Memory B cell (primary cell): ENCODE measurements at places on chromosomes 1 and 21.
A peak's percentile ranks its signal among the peaks of the same experiment; 100 is the strongest.

GRCh38 chr21:28633839-28634555, 358.7 kb downstream of the LTN1 start:
- no peaks in the 10 kb centered on the region for H3K4me1 ChIP-seq
- no peak overlapping the region for H3K27ac ChIP-seq
- no peak for DNase-seq
- no peak overlapping the region for H3K4me3 ChIP-seq

DNA sequence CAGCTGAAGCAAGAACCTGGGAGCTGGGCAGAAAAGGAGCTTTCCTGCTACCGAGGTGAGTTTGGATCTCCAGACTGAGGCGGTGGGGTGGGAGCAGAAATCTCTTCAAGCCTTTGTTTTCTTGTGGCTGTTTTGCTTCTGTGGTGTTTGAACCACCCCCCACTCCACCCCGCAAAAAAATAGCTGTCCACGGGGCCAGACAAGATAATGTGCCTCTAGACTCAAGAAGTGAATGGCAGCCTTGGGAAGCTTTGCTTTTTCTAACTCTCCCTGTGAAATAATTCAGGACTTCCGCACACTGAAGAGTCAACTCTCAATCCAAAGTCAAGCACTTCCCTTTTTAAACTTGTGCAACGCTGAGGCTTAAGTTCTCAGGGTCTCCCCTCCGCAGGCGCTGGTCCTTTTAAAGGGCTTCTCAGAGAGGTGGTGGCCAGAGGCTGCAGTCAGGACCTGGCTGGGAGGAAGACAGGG, 159.6 kb upstream of the COA6 start:
- peak overlapping the region; percentile 78 for H3K4me3 ChIP-seq
- peaks cover 2% of the 10 kb centered on the region for H3K36me3 ChIP-seq
- H3K4me1 ChIP-seq = peaks cover 3% of the 10 kb centered on the region
- H3K27ac ChIP-seq = no peak overlapping the region
- DNase-seq = no peak
- peaks cover 28% of the 10 kb centered on the region for H3K27me3 ChIP-seq

DNA sequence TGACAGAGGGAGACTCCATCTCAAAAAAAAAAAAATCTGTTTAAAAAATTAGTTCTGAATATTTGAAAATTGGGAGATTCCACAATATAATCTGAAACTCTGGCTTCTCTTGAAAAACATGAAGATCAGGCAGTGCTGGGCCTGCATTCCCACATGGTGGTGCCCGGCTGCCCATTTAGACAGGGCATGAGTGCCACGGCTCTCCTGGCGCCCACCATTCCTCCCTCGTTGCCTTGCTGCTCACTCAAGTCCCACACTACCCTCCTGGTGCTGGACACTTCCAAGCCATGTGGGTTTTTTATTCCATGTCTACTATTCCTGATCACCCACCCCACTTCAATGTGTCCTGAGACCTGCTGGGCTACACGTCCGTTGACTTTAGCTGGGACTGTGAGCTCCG, 10.8 kb upstream of the MYOM3 start:
- no peaks in the 10 kb centered on the region for H3K36me3 ChIP-seq
- H3K27ac ChIP-seq = no peak overlapping the region
- H3K4me1 ChIP-seq = no peaks in the 10 kb centered on the region
- DNase-seq = no peak
- no peak overlapping the region for H3K4me3 ChIP-seq
- peaks cover 5% of the 10 kb centered on the region for H3K27me3 ChIP-seq

GRCh38 chr1:24749886-24750285, 4.6 kb downstream of the CLIC4 start:
- DNase-seq = no peak
- peaks cover 36% of the 10 kb centered on the region for H3K4me1 ChIP-seq
- peak overlapping the region; percentile 100 for H3K27ac ChIP-seq

GRCh38 chr1:72284348-72285073, 2.2 kb upstream of the NEGR1 start:
- peaks cover 11% of the 10 kb centered on the region for H3K27me3 ChIP-seq
- H3K4me3 ChIP-seq = no peak overlapping the region
- H3K4me1 ChIP-seq = peaks cover 13% of the 10 kb centered on the region
- no peak overlapping the region for H3K27ac ChIP-seq
- peaks cover 2% of the 10 kb centered on the region for H3K36me3 ChIP-seq
- DNase-seq = no peak

DNA sequence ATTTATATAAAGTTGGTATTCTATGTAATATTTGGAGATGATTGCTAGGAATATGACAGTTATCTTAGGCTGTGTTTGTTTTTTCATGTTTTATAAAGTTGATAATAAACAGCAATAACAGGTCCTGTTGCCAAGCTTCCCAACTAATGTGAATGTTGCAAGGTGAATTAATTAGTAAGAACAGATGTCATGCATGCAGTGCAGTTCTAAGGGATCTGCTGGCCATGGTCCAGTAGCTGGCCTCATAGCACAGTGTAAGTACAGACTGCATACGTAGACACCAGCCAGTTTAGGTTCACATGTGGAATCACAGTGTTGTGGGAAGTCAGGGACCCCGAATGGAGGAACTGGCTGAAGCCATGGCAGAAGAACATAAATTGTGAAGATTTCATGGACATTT, 478.2 kb downstream of the NEGR1 start:
- H3K4me1 ChIP-seq = no peaks in the 10 kb centered on the region
- H3K27ac ChIP-seq = no peak overlapping the region
- H3K4me3 ChIP-seq = no peak overlapping the region
- DNase-seq = no peak
- no peaks in the 10 kb centered on the region for H3K27me3 ChIP-seq

DNA sequence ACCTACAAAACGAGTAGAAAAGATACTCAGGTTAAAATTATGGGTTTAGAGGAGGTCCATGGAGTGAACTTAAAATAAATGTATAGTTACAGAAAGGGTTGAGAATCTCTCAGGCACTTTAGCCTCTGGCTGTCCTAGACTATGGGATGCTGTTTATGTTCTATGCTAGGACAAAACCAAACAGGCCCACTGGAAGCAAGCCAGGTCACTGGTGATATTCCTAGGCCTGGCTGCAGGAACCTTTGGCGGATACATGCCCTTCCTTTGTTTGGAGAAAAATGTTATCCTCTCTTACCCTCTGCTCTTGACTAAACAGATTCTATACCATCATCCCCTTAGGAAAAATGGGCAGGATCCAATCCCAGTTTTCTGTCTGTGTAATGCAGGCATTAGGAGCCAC, 90.7 kb upstream of the DUSP10 start:
- no peaks in the 10 kb centered on the region for H3K36me3 ChIP-seq
- no peak for DNase-seq
- H3K27me3 ChIP-seq = no peaks in the 10 kb centered on the region
- no peak overlapping the region for H3K4me3 ChIP-seq

- no peak overlapping the region for H3K4me3 ChIP-seq
- H3K4me1 ChIP-seq = peaks cover 2% of the 10 kb centered on the region
- peaks cover 6% of the 10 kb centered on the region for H3K27me3 ChIP-seq
- DNase-seq = no peak
- H3K36me3 ChIP-seq = no peaks in the 10 kb centered on the region
These were observed 48.0 kb downstream of the ACTN2 start for GRCh38 chr1:236734141-236734765.

GRCh38 chr1:19858893-19859292, 23.3 kb upstream of the OTUD3 start:
- H3K27ac ChIP-seq = no peak overlapping the region
- peaks cover 2% of the 10 kb centered on the region for H3K4me1 ChIP-seq
- no peak overlapping the region for H3K4me3 ChIP-seq
- H3K36me3 ChIP-seq = peaks cover 3% of the 10 kb centered on the region
- DNase-seq = no peak

GRCh38 chr21:29318354-29318753, 19.6 kb downstream of the BACH1 start:
- DNase-seq = no peak
- no peaks in the 10 kb centered on the region for H3K27me3 ChIP-seq
- H3K4me3 ChIP-seq = no peak overlapping the region
- H3K27ac ChIP-seq = peak overlapping the region; percentile 73
- H3K36me3 ChIP-seq = peaks cover 21% of the 10 kb centered on the region

DNA sequence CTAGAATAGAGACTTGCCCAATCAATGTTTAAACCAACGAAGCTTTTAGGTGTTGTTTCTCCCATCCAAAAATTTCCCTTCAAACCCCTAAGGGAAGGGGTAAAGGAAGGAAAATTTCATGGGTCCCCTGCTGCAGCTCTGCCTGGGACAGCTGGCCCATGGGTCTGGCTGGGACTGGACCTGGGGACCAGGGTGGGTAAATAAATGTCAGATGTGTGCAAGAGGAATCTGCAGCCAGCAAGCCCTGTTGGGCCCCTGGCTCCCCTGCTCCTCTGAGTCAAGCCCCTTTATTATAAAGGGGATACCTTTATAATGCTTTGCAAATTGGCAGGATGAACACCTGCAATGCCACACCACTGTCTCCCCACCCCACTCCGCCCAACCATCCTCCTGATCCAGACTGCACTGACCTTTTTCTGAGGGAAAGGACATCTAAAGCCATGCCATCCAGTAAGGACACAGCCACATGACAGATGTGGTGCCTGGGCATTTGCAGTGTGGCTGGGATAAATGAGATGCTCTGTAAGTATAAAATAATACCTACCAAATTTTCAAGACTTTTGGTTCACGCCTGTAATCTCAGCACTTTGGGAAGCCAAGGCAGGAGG, 1.9 kb upstream of the TMEM125 start:
- H3K27ac ChIP-seq = no peak overlapping the region
- DNase-seq = no peak
- peaks cover 16% of the 10 kb centered on the region for H3K27me3 ChIP-seq

- DNase-seq = no peak
- H3K27ac ChIP-seq = no peak overlapping the region
- no peaks in the 10 kb centered on the region for H3K27me3 ChIP-seq
- no peak overlapping the region for H3K4me3 ChIP-seq
- H3K4me1 ChIP-seq = peaks cover 19% of the 10 kb centered on the region
These were observed 14.2 kb downstream of the BATF3 start for GRCh38 chr1:212685429-212685828.

DNA sequence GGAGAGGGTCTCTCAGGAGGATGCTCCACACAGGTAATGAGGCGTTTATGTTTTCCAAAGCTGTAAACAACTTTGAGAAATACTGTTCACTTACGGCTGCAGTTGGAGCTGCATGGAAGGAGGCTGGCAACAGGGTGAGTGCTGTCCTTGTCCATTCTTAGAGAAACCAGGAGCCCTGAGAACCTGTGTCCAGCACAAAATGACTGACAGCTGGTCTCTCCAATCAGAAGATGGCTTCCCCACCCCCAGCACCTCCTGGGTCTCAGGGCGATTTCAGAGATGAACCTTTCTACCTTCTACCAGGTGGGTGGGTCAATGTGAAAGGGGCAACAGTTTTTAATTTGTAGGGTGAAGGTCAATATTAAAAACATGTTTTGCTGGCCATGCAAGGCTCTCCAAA, 353.6 kb downstream of the NPHP4 start:
- H3K4me1 ChIP-seq = no peaks in the 10 kb centered on the region
- H3K36me3 ChIP-seq = peaks cover 2% of the 10 kb centered on the region
- DNase-seq = no peak
- H3K4me3 ChIP-seq = no peak overlapping the region

DNA sequence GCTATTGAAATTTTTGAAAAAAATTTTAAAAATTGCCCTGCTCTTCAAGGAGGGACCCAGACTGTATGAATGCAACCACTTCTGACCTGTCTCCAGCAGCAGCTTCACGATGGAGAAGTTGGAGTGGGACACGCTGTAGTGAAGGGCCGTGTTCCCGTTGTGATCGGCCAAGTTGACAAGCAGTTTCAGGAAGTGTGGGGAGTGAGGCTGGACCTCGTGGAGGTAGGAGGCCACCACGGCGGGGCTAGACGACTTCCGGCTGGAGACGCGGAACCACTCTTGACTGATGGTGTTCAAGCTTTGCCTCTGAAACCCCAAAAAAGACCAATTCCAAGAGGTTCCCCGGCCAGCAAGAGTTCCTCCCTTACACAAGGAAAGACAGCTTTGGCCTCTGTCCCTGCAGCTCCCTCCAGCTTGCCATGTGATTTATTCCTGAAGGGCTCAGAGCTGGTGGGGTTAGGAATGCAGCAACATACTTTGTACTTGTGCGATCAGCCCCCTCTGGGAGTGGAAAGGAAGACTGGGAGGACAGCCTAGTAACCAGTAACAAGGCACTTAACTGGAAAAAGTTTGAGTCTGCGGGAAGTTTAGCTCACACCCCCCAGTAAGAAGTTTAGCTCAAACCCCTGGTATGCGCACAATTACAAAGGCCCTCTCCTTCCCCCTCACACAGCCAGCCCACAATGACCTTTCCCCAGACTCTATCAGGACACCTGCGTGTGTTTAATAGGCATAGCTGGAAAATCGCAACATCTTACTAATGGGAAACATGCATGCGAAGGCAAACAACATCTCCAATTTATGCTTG, 56.0 kb downstream of the KANK4 start:
- no peak for DNase-seq
- peaks cover 2% of the 10 kb centered on the region for H3K36me3 ChIP-seq
- no peak overlapping the region for H3K27ac ChIP-seq
- peaks cover 17% of the 10 kb centered on the region for H3K27me3 ChIP-seq
- no peak overlapping the region for H3K4me3 ChIP-seq
- no peaks in the 10 kb centered on the region for H3K4me1 ChIP-seq

DNA sequence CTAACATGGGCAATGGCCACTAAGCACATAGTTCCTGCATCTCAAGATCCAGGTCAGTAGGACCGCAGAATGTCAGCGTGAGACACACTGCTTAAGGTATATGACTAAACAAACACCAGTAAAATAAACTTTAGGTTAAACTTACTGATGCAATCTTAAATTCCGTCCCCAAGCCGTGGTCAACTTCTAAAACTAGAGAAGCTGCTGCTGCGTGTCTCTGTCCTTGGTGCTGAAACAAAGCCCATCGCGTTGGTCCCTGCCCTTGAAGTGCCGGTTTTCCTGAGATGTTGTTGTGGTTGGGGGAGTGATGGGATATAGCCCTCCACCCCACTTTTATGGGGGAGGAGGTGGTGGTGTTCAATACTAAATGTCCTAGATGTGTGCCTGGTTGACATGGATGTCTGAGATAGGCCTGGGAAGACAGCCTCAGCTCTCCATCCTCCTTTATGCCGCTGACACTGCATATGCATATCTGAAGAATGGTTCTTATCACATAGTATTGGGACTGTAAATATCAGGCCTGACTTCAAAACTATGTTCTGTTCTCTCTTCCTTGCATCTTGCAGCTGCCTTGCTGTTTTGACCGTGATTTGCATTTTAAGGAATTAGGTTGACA, 72.0 kb upstream of the KCNA3 start:
- DNase-seq = peak; percentile 52
- no peaks in the 10 kb centered on the region for H3K36me3 ChIP-seq

DNA sequence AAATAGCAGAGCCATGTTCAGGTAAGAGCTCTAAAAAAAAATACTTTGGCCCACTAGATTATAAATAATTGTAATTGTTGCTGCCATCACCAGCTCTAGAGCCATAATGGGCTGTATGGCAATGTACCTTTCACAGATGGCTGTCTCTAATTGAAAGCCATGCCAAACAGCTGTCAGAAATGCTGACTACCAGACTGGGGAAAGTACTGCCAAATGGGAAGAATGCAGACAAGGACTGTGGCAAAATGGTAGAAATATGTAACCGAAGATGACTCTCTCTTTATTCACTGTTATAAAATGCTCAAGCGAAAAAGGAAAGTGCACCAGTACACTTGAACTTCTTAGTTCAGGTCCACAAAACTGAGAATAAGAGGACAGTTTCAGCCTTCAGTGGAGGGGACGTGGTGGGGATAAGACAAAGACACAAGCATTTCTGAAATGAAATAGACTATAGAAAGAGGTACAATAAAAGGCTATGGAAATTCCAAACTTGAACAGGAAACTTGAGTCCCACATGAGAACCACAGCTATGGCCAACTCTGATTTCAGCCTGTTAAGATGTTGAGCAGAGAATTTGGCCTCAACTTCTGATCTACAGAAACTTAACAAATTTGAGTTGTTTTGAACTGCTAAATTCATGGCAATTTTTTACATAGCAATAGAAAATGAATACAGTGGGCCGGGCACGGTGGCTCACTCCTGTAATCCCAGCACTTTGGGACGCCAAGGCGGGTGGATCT, 46.5 kb upstream of the LPGAT1 start:
- no peak for DNase-seq
- no peak overlapping the region for H3K27ac ChIP-seq
- H3K27me3 ChIP-seq = peaks cover 8% of the 10 kb centered on the region
- H3K4me1 ChIP-seq = no peaks in the 10 kb centered on the region
